ENCODE measurements at places on chromosomes 4 and X.

DNA sequence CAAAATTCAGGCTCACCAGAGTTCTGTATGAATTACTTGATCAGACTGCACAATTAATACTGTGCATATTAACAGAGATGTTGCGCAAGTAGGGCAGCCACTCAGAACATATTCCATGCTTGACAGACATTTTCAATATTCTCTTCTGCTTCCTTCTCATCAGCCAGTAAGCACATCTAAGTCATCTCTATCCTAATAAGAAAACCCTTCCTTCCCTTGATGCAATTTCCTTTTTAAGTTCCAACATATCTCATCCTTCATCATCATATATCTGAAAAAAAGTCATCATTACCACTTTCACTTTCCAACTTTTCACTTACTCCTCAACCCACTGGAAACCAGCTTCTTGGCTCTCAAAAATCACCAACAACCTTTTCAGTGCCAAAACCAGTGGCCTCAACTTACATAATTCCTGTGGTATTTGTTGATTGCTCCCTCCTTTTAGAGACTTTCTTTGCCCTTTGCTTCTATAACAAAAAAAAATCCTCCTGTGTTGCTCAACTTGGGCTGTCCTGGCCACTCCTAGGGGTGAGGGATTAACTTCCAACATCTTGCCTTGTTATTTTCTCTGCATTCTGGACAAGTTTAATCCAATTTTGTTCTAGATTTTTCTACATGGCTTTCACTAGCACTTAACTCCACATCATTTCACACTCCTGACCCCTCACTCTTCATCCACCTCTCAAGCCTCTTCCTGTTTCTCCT lies 14.1 kb downstream of the MBNL3 start:
- no peak for DNase-seq

- DNase-seq, result no peak
Observed at GRCh38 chr4:98728433-98728832, 70.0 kb upstream of the TSPAN5 start.

DNA sequence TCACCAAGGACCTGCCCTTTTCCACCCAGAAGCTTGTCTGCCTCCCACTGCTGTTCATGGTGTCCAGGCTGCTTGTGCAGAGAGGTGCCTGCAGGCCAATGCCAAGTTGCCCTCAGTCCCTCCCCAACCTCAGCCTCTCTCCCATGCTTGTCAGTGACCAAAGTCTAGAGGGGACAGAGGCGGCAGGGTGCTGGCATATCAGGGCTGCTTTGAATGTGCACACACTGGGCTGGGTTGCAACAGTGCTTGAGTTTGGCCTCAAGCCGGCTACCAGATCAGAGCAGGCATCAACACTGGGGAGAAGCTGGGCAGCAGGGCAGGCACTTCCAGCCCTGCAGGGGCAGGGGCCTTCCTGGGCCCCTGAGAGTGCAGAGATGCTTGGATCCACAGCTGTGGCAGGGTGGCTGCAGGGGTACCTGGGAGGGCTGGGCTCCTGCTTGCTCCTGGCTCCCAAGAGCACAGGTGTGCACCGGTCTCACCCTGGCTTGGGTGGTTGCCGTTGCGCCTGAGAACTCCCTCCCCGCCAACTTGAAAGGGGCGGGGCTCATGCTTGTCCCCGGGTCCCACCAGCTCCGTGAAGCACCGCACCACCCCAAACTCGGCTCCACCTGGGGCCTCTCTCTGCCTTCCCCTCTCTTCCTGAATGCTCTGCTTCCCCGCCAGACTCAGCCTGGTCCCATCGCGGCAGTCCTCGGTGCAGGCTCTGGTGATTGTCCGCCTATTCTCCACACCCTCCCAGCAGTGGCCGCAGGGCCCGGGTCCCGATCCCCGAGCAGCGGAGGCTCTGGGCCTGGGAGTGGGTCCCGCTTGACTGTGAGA lies 1681.9 kb upstream of the ADGRL3 start:
- DNase-seq, result no peak

GRCh38 chr4:167784826-167785225 lies 307.5 kb upstream of the ANXA10 start:
- DNase-seq, result no peak

- DNase-seq, result no peak
Observed at GRCh38 chr4:38128478-38129459, 168.6 kb downstream of the PTTG2 start.

GRCh38 chr4:3713346-3713745 lies 52.8 kb upstream of the ADRA2C start:
- DNase-seq, result no peak

DNA sequence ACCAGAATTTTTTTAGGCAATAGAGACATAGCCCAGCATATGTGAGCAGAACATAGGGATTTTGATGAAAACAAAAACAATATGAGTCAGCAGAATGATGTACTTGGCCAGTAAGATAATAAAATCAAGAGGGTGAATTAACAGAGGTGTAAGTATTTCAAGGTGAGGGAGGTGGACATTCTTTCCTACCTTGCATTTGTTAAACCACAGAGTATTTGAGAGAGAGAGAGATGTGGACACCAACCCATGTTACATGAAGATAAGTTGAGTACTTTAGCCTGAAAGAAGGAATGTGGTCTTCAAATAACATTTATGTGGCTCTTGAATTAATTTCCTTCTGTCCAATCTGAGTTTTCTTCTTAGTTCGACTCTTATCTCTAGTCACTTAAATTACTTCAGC lies 68.6 kb downstream of the DIAPH2 start:
- no peak for DNase-seq

- no peak for DNase-seq
Observed at GRCh38 chr4:36325499-36325898, 44.1 kb downstream of the DTHD1 start.

- DNase-seq, result peak; percentile 8
Observed at GRCh38 chr4:72974694-72975487, 94.6 kb downstream of the COX18 start.

GRCh38 chrX:75303795-75304194 lies 29.9 kb downstream of the UPRT start:
- no peak for DNase-seq

- no peak for DNase-seq
Observed at GRCh38 chr4:71186566-71187403, 152.0 kb upstream of the SLC4A4 start.

GRCh38 chr4:26076000-26076587 lies 162.1 kb downstream of the SMIM20 start:
- DNase-seq, result no peak

DNA sequence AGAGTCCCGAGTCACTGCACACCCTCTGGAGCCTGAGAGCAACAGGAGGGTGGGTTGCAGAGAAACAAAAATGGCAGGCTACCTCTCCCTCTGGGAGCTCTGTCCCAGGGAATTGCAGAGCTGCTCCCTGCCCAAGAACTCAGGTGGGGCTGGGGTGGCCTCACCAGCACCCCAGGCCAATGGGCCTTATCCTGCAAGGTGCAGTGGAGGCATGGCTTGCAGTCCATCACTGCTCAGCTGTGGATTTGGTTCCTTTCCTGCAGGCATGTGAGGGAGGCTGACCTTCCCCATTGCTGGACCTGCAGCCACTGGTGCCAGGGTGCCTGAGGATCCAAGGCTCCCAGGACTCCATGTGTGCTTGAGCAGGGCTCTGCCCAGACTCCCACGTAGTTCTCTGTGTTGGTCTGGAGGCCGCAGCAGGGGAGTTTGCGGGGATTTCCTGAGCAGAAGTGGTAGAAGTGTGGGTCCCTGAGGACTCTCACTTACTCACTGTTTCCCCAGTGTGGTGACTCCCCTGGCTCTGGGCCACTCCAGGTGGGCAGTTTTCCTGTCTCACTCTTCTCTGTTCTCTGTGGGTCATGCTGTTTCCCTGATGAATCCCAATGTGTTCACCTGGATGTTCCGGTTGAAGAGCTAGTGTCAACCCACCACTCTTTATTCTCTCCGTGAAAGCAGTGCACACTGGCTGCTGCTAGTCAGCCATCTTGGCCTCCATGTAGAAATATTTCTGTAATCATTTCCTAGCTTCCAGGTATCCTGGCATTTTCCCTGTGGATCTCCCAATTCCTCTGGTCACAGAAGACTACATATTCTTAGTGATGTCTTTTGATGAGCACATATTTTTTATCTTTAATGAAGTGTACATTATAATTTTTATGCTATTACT lies 82.3 kb downstream of the ARHGAP24 start:
- DNase-seq, result no peak

DNA sequence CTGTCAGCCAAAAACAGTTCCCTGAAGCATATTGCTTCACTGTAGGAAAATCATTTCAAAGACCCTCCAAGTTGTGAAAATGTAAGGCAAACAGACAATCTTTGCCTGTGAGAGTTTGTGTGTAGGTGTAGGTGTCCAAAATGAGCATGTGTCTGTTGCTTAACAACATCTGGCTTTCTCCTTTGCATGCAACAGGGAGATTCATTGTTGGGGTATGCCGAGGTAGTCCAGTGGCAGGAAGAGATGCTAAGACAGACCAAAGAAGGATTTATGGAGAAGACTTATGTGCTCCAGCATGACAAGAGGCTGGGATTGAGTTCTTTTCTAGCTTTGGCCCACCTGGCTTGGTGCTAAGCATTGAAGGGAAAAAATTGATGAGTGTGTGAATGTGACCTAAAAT lies 29.8 kb upstream of the SMAD1 start:
- DNase-seq, result no peak

- DNase-seq, result no peak
Observed at GRCh38 chr4:29972121-29972520, 748.0 kb upstream of the PCDH7 start.

GRCh38 chrX:149652232-149652981 lies 20.8 kb upstream of the TMEM185A start:
- DNase-seq, result no peak

GRCh38 chrX:13699183-13699826 lies 10.4 kb downstream of the RAB9A start:
- no peak for DNase-seq

- no peak for DNase-seq
Observed at GRCh38 chr4:126375462-126376054, 1060.8 kb downstream of the FAT4 start.

DNA sequence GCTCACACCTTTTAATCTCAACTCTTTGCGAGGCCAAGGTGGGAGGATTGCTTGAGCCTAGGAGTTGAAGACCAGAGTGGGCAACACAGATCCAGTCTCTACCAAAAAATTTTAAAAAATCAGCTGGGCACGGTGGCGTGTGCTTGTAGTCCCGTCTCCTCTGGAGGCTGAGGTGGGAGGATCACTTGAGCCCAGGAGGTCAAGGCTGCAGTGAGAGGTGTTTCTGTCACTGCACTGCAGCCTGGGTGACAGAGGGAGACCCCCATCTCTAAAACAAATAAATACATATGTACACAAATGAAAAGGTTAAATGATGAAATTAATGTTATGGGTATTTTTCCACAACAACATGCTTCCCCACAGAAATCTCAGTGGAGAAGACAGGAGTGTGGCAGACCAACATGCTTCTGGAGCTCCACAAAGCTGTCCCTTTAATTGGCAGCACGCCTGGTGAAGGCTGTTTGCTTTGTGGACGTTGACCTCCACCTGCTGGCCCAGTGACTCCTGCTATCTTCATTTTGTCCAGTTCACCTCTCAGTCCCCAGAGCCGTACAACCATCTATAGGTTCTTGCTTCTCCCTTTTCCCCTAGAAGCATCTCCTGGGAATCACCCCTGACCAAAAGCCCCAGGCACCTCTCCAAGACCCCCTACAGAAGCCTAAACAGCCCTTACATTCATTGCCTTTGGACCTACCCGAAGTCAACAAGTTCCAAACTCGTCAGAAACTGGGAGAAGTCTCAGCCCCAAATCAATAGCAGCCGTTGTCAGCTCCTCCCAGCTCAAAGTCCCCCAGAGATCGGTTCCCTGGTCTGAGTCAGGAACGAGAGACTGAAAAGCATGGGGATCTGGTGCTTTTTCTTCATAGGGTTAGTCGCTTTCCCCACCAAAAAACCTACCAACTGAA lies 36.4 kb upstream of the CD99 start:
- no peak for DNase-seq

- no peak for DNase-seq
Observed at GRCh38 chrX:23246001-23246400, 88.6 kb upstream of the PTCHD1 start.

DNA sequence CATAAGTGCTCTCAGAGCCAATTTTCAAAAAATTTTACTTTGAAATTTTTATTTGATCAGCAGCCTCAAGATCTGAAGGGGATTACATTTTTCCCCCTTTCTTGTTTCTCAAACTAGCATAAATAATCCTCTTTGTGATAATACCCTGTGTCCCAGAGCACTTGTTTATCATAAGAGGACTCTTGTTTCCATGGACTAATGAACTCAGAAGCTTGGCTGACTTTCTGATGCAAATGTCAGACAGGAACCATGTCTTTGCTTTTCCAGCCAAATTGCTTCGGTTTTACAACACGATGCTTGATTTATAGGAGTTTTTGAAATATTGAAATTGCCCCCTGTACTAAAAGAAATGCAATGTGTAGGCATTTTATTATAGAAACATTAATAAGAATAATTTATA lies 859.3 kb upstream of the LCORL start:
- DNase-seq, result no peak

DNA sequence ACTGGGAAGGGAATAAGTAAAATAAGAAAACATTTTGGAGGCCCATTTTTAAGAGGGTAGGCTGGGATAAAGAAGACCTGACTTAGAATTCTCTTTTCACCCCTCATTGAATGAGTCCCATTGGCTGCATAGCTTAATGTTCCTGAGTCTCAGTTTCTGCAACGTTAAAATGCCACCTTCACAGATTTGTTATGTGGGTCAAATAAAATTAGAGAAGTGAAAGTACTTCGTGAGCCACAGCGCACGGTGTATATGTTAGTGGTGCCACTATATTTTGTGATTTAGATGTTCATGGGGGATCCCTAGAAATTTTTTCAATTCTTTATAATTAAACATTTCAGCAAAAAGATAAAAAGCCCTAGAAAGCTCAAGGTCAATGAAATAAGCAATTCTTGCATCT lies 109.2 kb upstream of the HS3ST1 start:
- DNase-seq, result no peak

GRCh38 chr4:41573502-41574001 lies 35.6 kb downstream of the LIMCH1 start:
- DNase-seq, result no peak

- no peak for DNase-seq
Observed at GRCh38 chr4:188196134-188196735, 57.0 kb downstream of the TRIML1 start.

DNA sequence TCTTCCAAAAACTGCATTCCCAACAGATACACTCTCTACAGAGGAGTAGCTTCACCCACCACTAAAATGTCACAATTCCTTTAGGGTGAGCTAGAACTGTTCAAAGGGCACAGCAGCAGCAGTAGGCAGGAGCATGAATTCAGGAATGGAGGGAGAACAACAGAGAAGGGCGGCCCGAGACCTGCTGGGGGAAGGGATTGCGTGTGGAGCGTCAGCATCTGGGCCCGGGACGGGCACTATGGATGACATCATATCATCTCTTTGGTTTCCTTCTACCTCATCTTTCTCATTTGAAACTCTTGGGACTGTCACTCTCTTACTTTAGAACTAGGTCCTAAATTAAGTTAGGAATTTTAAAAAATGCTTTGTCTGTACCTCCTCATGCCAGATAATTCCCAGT lies 95.0 kb downstream of the PHOX2B start:
- no peak for DNase-seq

- DNase-seq, result no peak
Observed at GRCh38 chrX:37995428-37995827, 10.9 kb upstream of the SYTL5 start.

- no peak for DNase-seq
Observed at GRCh38 chrX:15781961-15782699, 8.2 kb upstream of the ZRSR2 start.
